ENCODE measurements at places on chromosomes 7 and 10.
A peak's percentile ranks its signal among the peaks of the same experiment; 100 is the strongest.

DNA sequence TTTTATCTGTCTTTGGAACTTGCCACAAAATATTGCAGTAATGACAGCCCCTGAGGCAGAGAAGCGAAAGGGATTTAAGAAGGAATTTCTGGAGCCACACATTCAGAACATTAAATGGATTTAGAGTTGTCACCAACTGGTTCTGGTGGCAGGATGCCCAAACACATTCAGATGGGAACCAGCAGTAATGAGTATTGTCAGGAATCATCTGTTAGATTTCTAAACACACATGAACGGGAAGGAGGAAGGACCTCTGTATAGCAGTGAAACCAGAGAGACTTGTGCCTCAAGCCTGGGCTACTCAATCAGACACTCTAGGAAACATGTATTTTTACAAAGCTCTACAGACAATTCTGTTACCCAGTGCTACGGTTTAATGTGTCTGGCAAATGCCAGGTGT lies 103.8 kb upstream of the CCNY start:
- DNase-seq, result no peak

- no peak for DNase-seq
Observed at GRCh38 chr10:75101416-75102251, 9.8 kb upstream of the SAMD8 start.

DNA sequence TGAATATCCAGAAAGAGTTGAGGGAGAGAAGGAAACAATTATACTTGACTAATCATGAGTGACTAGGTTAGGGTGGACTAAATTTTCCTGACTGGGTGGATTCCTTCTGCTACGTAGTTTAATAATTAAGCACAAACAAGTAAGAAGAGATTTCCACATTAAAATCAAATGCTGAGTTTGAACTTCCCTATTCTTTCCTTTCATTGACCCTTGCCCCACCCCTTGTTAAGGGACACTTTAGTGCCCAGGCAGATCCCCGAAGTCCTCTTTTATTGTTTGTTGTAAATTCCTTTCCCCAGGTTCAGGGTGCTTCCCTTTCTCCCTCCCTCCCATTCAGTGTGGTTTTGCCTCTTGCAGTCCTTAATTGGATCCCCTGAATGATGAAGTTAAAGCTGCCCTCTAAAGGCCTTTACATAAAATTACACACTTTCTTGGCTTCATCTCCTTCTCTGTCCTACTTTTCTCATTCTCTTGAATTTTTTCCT lies 8.8 kb upstream of the SPAM1 start:
- no peak for DNase-seq

DNA sequence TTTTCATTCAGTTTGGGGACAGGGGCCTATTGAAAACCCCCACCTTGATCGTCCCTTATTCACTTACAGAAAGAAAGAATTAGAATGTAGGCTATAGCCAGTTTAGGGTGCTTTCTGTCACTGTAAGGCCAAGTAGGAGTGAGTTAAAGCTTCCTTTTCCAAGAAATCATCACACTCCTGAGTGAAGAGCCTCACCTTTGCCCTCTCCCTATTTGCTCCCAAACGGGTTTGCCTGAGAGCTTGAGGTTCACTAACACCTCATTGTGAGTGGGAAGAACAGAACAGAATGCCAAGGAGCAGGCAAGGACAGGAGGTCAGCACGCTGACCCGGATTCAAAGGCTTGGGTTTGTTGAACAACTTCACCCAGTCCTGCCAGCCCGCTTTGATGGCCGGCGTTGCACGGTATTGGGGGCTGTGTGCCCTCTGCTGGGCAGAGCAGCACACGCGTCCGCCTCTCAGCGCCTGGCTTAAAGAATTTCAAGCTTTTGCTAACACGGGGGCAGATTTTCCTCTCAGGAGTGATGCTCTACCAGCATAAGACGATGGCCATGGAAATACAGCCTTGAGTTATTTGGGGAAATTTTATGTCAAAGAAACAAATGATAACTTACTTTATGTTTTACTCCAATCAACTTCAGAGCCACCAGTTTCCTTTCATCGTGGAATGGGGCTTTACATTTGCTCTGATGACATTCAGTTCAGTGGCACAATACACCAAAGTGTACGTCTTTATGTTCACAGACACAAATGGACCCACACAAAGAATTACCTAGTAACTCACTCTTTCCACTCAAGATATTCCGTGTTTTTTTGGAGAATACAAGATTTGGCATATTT lies 470.0 kb downstream of the SUGCT start:
- DNase-seq, result peak; percentile 4
